ENCODE measurements at places on chromosomes 3 and 15. TPM values are rescaled to one million over a fixed set of nuclear protein-coding genes. Genes with fewer than 3 reads are reported as not detected.
A peak's percentile ranks its signal among the peaks of the same experiment; 100 is the strongest.

DNA sequence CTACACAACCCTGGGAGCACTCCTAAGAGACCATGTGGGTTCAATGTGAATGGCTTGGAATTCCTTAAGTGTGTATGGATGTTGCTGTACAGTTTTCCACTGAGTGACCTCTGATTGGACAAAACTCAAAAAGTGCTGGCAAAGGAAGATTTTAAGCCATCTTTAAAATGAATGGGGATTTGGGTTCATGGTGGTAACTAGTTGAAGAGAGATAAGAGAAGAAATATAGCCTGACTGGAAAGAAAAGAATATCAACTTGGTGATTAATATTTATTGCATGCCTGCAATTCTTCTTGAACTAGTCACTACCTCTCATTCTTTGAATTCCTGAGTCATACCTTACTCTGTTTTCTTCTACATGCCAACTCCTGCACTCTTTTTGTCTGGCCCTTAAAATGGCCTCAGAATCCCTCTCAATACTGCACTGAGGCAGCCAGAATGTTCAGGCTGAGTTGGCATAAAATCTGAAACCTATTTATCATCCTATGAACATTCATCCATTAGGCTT lies 124.7 kb downstream of the RPL22L1 start:
- DNase-seq: peak; percentile 79

The TJP1 gene
- 122 TPM for total RNA-seq

DNA sequence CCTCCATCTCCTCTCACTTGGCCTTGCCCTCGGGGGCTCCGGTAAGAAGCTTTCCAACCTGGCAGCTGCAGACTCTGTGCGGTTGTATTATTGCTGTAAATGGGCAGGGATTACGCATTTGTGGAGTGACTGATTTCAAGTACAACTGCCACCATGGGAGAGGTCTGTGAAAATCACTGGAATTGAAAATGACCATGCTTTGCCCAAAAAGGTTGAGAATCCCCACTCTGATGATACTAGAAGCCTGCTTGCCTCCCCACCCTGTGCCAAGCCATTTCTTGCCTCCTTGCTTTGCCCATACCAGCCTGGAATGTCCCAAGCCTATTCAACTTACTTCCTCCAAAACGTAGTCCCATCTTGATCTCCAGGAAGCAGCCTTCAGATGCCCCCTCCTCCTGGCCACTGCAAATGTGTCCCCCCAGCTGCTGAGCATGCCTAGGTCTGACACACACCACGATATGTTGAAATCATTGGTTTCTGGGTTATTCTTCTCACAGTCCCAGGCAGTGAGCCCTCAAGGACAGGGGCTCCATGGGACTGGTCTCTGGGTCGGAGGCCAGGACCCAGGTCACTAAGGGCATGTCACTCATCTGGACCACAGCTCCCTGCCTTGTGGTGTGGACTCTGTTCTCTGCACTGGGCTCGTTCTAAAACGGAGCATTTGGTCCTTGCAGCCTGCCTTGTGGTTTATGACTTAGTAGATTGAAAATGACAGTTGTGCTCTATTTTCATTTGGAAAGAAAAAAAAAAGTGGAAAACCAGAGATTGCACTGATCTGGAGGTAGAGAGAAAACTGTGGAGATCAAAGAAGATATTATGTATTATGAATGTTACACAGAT lies 42.9 kb downstream of the SMAD3 start:
- no peak for DNase-seq

DNA sequence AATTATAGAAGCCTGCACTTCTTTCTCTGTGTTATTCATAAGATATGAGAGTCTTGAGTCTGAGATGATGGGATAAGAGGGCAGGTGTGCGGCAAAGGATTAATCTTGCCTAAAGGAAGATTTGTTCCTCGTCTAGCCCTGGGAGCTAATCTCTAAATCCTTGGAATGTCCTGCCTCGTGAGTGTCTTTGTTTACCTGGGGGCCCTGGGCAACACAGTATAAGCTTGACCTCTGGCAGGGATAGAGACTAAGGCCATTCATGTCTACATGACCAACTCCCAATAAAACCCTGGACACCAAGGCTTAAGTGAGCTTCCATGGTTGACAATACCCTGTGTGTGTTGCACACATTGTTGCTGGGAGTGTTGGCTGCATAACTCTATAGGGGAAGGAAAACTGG lies 3.2 kb upstream of the AGBL1 start:
- no peak for DNase-seq

- no peak for DNase-seq
Observed at GRCh38 chr3:145197051-145197820, 963.7 kb downstream of the PLOD2 start.

DNA sequence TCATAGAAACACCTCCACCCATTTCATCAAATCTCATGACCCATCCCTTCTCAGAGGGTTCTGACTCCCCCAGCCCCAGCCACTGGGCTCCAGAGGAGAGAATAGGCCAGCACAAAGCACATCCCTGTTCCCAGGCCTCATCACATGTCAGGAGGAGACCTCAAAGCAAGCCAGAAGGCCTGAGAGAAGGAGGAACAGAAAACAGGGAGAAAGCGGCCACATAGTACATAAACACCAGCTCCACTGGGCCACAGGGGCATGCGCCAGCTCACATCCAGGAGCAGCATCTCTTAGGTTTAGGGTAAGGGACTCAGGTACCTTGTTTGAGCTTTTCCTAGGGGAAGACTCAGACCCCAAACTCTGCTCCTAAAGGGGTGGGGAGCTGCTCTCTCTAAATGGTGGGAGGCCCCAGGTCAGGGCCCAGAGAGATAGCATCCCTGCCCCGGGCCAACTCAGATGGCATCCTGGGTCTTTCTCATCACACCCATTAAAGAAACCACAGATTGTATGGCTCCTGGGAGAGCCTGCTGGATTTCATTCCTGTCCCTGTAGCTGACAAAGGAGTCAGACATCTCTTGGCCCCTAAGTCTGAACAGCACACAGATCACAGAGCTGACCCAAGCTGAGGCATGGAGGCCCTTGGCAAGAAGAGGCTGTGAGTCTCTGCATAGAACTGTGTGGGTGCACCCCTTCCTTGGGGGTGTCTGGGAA lies 2.5 kb downstream of the SHF start:
- no peak for DNase-seq

- no peak for DNase-seq
Observed at GRCh38 chr3:48426944-48427629, 2.8 kb downstream of the PLXNB1 start.

GRCh38 chr15:86077070-86077469 lies 2.6 kb upstream of the AGBL1 start:
- DNase-seq: no peak

- DNase-seq: peak; percentile 73
Observed at GRCh38 chr15:63372018-63372705, 9.5 kb downstream of the CA12 start.

DNA sequence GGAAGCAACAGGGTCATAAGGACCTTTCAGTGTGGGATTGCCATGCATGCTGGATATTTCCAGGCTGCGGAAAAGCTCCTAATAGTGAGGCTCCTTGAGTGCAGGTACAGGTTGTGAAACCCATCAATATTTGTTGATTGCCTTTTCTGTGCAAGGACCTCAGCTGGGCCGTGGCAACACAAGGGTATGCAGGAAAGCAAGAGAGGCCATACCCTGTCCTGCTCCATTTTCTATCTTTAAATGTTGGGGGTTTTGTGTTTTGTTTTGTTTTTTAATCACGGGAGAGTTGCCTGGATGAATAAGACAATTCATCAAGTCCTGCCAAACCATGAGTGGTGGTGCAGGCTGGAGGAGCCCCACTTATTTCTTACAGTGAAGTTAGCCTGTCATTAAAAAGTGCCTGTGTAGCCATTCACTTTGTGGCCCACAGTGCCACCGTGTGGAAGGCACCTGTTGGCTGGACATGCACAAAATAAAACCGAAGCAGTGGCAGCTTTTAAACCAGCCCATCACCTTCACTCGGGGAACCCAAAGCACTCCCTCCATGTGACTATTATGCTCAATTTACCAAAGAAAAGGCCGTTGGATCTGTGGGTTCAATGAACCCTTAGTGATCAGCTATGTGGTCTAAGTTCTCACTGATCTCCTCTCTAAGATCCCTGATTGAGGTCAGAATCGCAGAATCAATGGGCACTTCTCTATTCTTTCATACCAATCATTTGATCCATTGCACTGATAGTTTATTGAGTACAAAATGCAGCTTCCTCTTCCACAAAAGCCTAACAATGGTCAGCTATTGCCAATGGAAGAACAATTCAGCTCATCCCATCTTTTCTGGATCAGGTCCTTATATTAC lies 42.2 kb downstream of the CLDN18 start:
- DNase-seq: peak; percentile 67

- peak; percentile 87 for DNase-seq
Observed at GRCh38 chr3:197791113-197791891, at the start of gene LRCH3. TSS of gene LRCH3 (plus strand) at chr3:197791254. CDS start at chr3:197791279, 25 bp downstream.

All from dermis blood vessel endothelial cell (primary cell).